ENCODE measurements at places on chromosomes 12 and 14. TPM values are rescaled to one million over a fixed set of nuclear protein-coding genes. Genes with fewer than 3 reads are reported as not detected.
A peak's percentile ranks its signal among the peaks of the same experiment; 100 is the strongest.

DNA sequence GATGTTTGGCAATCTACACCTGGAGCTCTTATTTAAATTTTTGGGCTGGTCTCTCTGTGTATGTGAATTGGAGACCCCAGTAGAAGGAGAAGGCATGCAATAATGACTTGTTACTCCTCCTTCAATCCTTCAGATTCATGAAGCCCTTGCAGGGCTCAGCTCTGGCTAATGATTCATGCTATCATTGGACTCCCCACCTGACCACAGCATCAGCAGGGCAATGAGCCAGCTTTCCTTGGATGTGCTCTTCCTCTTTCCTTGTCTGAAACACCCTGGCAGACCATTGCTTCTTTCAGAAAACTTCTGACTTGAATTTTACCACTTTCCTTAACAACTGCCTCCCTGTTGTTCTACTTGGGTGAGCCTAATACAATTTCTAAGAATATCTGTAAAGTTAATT lies 1019.2 kb downstream of the AACS start:
- DNase-seq, result no peak

GRCh38 chr12:84375449-84376170 lies 537.0 kb downstream of the SLC6A15 start:
- DNase-seq, result no peak

- no peak for DNase-seq
These were observed 2.5 kb upstream of the RNASE13 start for GRCh38 chr14:21037156-21037555.

DNA sequence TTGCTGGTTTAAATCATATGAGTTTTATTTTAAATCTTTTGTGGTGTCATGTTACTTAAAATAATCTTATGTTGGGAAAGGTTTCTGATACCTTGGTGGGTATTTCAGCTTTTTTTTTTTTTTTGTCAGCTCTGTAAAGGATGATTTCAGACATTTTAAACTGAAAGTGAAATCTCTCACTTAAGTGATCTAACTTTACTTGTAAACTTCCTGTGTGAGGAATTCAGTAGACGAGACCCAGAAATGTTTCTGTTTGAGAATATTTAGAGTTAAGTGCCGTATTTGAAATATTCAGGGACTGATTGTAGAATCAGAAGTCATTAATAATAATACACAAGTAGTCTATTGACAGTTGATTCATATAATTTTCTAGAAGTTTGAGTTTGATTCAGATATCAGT lies 37.8 kb downstream of the PROX2 start:
- no peak for DNase-seq

- no peak for DNase-seq
These were observed 29.3 kb downstream of the CALM1 start for GRCh38 chr14:90426031-90426540.

GRCh38 chr12:47419497-47419896 lies 286.3 kb downstream of the RPAP3 start:
- no peak for DNase-seq

DNA sequence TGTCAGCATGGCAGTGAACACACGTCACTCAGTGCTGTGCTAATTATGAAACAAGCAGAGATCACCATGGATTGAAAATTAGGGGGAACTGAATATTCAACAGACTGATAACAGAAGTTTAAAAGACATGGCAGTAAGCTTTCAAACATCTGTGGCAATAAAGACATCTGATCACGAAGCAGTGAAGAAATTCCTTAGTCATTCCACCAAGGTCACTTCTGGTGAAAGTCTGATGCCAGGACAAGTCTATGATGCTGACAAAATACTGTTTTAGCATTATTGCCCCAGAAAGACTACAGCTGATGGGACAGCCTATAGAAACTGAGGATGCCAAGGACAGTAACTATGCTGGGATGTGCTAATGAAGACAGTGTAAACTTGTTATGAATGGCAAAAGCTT lies 126.9 kb upstream of the RBM19 start:
- DNase-seq, result no peak

GRCh38 chr12:1915082-1915968 lies 3.1 kb downstream of the CACNA2D4 start:
- no peak for DNase-seq

DNA sequence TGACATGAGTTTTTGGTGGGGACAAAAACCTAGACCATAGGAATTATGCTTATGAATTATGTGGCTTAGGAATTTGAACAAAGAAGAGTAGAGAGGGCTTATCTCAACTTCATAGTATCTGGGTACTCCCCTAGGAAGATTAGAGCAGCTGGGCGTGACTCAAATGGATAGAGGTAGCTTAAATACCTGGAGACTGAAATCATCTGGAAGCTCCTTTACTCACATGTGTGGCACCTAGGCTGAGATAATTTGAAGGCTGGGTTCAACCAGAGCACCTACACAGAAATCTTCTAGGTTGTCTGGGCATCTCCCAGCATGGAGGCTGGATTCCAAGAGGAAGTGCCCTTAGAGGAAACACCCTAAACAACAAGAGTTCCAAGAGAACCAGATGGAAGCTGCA lies 393.9 kb downstream of the ADAMTS20 start:
- DNase-seq, result no peak

DNA sequence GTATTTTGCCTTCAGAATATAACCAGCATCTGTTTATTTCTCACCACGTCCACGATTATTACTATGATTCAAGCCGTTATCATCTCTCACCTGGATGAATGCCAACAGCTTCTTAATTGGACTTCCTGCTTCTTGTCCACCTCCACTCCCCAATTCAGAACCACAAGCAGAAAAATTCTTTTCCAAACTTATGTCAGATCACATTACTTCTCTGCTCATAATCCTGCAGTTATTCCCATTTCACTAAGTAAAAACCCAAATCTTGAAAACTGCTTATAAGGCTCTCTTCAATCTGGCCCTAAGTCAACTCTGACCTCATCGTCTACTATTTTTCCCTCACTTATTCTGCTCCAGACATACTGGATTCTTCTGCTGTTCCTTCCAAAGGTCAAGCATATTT lies 2.0 kb downstream of the CRY1 start:
- peak; percentile 67 for DNase-seq

DNA sequence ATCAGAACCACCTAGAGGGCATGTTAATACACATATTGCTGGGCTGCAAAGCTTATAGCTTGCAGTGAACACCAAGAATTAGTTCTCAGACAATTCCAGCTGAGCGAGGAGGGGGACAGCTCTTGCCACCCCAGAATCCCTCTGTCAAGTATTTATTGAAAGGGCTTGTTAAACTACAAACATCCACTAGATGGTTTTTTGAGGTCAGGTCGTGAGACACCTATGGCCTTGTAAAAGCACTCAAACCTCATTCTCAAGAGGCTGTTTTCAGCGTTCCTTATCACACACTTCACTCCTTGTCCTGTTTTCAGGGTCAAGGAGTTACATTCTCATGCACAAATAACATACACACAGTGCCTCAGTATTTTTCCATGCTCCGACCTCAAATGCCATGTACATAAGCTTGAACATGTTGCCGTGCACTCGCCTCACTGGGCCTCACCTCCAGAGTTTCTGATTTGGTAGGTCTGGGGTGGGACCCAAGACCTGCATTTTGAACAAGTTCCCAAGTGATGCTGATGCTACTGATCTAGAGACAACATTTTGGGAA lies 98.8 kb upstream of the PTPRR start:
- DNase-seq, result no peak

GRCh38 chr12:79618848-79619404 lies 71.8 kb downstream of the PAWR start:
- no peak for DNase-seq

- DNase-seq, result no peak
These were observed 8.5 kb upstream of the MGAT4C start for GRCh38 chr12:86264451-86265328.

- no peak for DNase-seq
These were observed 4.7 kb downstream of the EXOC3L4 start for GRCh38 chr14:103099081-103099732.

DNA sequence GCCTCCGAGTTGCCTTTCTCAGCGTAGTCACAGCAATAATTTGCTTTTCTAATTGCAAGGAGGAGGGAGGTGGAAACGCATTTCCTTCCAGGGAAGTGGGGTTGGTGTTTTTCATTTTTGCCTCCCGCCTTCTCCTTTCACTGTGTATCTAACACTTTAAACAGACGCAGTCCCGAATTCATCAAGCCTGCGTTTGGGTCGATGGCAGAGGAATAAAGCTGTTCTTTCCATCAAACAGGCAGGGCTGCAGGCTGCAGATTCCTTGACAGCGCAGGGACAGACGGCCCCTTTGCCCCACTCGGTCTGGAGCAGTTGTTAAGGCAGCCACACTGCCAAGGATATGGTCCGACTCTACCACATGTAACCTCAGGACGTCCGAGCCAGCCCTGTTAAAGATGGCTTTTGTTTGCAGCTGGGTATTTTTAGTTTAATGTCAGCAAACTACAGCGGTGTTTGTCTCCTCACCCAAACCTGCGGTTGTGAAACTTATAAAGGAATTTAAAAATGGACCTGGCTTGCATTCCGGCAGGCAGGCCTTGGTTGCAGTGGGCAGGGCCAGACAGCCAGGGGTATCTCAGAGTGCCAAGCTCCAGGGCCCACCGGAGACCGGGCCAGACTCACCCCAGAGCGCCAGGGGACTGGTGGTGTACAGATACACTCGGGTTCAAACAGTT lies 2.1 kb downstream of the CHST11 start:
- peak; percentile 50 for DNase-seq

GRCh38 chr14:64509036-64509435 lies 4.5 kb downstream of the ZBTB1 start:
- no peak for DNase-seq

The EML1 gene
- 47.8 TPM for total RNA-seq

The REP15 gene
- total RNA-seq, result 4.8 TPM

The ACSM4 gene
- not detected for total RNA-seq

The DNAH10 gene
- total RNA-seq, result not detected

The TCL1B gene
- total RNA-seq, result not detected
